Right atrium auricular region (tissue), 2 donors: ENCODE measurements at places on chromosomes 3 and 15.

- DNase-seq, result no peak
Measured at GRCh38 chr15:23869396-23869795, 182.3 kb upstream of the NDN start.

DNA sequence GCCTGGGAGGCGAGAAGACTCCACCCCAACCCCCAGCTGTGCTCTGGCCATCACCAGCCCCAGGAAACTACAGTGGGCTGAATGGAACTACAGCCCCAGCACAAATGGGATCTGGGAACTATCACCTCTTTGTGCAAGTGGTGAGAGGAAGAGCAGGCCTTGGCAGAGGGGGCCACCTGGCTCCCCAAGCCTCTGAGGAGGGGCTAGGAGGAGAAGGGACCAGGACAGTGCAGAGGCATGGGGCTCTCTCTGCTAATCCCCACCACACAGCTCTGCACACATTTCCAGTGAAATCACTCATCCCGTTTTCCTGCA lies 31.6 kb downstream of the KY start:
- no peak for DNase-seq

DNA sequence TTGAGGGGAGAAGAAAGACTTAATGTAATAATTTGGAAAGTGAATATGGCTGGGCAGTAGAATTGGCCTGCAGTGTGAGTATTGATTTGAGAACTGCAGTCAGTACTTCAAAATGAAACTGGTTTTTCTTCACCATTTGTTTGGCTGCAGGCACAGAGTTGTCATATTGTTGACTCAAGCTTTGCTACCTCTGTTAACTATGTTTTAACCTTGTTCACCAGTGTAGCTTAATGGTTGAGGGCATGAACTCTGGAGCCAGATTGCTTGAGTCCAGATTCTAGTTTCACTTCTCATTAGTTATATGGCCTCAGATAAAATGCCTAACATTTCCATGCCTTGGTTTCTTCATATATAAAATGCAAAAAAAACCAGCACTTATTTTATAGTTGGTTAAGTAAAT lies 64.1 kb downstream of the CFAP44 start:
- no peak for DNase-seq

DNA sequence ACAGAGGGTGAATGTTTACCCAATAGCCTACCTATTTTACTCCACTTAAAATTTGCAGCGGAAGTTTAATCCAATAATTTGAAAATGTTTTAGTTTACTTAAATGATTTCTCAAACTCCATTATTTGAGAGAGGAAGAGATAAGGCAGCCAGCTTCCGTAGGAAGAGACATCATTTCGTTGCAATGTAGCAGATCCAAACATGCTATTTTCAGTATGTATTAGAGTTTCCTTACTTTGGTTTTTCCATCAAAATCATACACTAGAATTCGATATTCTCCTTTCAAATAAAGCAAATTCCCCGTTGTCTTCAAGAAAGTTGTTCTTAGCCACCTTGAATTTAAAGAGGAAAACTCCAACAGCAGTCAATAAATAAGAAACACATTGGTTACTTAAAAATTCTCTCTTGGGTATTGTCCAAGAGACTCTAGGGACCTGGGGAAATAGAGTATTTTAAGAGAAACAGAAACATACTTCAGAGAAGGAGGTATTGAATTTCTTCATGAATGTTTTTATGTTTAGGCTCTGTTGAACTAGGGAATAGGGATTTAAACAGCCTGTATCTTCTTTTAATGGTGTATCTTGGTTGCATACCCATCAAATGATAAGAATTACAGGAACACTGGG lies 324.5 kb upstream of the GBE1 start:
- DNase-seq, result no peak

DNA sequence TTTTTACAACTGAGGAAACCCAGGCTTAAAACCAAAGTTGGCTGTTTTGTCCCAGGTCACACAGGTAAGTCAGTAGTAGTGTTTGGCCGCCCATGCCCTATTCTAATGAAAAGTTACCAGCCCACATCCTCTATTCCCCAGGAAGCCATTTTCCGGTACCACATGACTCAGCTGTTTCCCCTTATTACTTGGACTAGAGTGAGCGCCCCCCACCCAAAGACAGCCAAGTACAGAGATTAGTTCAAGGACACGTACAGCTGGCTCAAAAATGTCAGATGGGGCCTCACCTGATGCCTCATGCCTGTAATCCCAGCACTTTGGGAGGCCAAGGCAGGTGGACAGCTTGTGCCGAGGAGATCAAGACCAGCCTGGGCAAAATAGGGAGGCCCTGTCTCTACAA lies 8.5 kb upstream of the KLHL6 start:
- no peak for DNase-seq

GRCh38 chr3:30042274-30042859 lies 564.0 kb upstream of the TGFBR2 start:
- DNase-seq, result peak; percentile 60

GRCh38 chr15:67187351-67187854 lies 67.1 kb downstream of the AAGAB start:
- DNase-seq, result peak; percentile 57

GRCh38 chr3:58203541-58203940 lies 7.2 kb downstream of the DNASE1L3 start:
- no peak for DNase-seq

- no peak for DNase-seq
Measured at GRCh38 chr15:48500595-48500994, 144.9 kb downstream of the FBN1 start.

DNA sequence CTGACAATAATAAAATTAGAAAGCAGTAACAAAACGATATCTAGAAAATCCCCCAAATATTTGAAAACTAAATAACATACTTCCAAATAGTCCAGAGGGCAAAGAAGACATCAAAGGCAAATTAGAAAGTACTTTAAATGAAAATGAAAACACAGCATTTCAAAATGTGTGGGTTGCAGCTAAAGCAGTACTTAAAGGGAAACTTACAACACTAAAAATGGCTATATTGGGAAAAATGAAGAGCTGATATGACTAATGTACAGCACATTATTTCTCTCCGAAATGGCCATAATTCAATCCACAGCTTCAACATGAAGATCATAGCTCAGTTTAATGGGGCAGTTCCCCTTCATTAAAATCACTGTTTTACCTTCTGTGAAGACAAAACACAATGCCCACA lies 71.9 kb downstream of the FBXL22 start:
- no peak for DNase-seq

- no peak for DNase-seq
Measured at GRCh38 chr3:55647063-55647462, 160.0 kb upstream of the WNT5A start.
